ENCODE measurements at places on chromosomes 3 and 15. TPM values are rescaled to one million over a fixed set of nuclear protein-coding genes. Genes with fewer than 3 reads are reported as not detected.
A peak's percentile ranks its signal among the peaks of the same experiment; 100 is the strongest.

DNA sequence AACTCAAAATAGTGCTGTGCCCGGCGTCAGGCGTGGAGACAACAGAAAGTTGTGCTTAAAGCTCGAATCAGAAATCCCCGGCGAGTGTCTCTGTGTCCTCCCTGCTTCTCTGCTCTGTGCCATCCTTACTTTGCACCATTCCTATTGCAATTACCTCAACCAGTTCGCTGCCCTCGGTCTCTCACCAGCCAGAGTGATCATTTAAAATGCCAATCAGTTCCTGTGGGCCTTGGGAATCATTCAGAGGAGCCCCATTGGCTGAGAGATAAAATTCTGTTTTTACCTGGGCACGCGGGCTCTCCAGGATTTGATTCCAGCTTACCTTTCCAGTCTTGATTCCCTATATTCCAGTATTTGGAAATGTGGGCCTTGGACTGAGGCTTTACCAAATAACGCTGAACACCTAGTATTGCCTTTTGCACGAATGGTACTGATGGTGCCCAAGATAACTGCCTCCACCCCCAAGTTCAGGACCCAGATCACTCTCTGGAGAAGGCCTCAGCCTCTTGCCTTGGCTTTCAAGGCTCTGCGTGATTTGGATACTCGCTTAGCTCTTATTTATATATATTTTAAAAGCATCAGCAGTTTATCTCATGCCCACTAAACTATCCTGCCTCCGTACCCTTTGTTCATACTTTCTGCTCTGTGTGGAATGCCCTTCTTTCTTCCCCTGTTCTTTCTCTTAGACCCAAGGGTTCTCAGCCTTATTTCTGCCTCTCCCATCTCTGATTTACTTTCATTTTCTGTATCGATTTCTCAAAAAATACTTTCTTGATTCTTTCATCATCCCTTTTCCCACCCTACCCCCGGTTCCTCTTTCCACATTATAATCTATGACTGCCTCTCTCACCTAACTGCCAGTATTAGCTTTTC lies 863 bp downstream of the PSMA4 start:
- no peaks in the 10 kb centered on the region for H3K27me3 ChIP-seq
- peaks cover 23% of the 10 kb centered on the region for H3K36me3 ChIP-seq

DNA sequence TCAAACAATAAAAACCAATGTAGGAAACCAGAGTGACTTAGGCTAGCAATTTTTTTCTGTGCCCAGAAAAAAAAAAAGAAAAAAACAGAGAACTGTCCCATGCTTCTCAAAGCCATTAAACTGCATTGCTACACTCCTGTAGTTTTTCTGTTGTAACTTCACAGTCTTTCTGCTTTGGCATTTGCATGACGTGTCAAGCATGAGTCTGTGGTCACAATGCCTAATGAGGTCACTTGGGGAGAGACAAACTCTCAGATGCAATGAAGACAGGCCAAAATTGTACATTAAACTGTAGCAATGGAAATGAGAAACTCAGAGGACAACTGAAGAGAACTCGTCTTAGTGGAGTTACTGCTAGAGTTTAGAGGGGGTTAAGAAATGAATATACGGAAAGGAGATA lies 30.8 kb downstream of the CCDC80 start:
- no peak for DNase-seq
- peak overlapping the region; percentile 23 for H3K27ac ChIP-seq
- no peaks in the 10 kb centered on the region for H3K36me3 ChIP-seq
- peaks cover 2% of the 10 kb centered on the region for H3K4me1 ChIP-seq
- no peak overlapping the region for H3K4me3 ChIP-seq

Gene SI
- total RNA-seq, result not detected

GRCh38 chr3:5270666-5271371 lies 83.3 kb downstream of the EDEM1 start:
- no peak for DNase-seq
- H3K4me1 ChIP-seq, result no peaks in the 10 kb centered on the region
- no peak overlapping the region for H3K4me3 ChIP-seq
- no peaks in the 10 kb centered on the region for H3K36me3 ChIP-seq

Gene PIERCE2
- total RNA-seq, result not detected

Gene CEP19
- total RNA-seq, result 4.8 TPM

DNA sequence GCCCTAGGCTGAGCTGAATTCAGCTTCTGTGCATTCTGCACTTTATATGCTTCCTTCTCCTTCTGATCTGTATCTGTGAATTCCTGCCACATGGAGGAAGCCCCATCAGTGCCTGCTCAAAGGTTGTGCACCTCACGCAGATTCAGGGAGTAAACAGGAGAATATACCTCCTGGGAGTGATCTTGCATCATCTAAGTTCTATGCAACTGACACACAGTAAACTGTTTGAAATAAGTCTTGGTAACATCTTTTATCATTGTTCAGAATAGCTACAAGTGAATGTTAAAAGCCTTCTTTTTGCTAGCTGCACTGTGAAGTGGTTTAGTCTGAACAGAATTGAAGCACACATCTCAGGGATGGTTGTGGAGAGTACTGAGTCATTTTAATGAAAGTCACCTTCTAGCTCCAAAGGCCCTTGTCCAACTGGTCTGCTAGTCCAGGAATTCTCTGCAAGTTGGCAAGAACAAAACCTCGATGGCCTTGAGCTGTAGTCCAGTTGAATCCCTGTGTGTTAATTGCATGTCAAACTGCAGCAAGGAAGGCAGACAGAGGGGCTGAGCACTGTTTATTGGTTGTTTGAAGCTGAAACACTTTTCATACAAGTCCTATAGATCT lies 215.0 kb downstream of the WNT5A start:
- no peaks in the 10 kb centered on the region for H3K36me3 ChIP-seq
- no peak overlapping the region for H3K4me3 ChIP-seq
- H3K4me1 ChIP-seq, result no peaks in the 10 kb centered on the region
- no peak overlapping the region for H3K27ac ChIP-seq
- no peak for DNase-seq

Gene TEX55
- total RNA-seq, result not detected

GRCh38 chr15:91947293-91947679 lies 93.8 kb downstream of the SLCO3A1 start:
- DNase-seq, result no peak
- H3K4me1 ChIP-seq, result peaks cover 19% of the 10 kb centered on the region
- no peaks in the 10 kb centered on the region for H3K36me3 ChIP-seq
- peaks cover 5% of the 10 kb centered on the region for H3K27me3 ChIP-seq
- no peak overlapping the region for H3K4me3 ChIP-seq
- no peak overlapping the region for H3K27ac ChIP-seq

- no peak overlapping the region for H3K4me3 ChIP-seq
- no peaks in the 10 kb centered on the region for H3K36me3 ChIP-seq
- DNase-seq, result no peak
- peaks cover 10% of the 10 kb centered on the region for H3K27me3 ChIP-seq
These were observed 54.9 kb downstream of the THSD4 start for GRCh38 chr15:71170163-71170562.

DNA sequence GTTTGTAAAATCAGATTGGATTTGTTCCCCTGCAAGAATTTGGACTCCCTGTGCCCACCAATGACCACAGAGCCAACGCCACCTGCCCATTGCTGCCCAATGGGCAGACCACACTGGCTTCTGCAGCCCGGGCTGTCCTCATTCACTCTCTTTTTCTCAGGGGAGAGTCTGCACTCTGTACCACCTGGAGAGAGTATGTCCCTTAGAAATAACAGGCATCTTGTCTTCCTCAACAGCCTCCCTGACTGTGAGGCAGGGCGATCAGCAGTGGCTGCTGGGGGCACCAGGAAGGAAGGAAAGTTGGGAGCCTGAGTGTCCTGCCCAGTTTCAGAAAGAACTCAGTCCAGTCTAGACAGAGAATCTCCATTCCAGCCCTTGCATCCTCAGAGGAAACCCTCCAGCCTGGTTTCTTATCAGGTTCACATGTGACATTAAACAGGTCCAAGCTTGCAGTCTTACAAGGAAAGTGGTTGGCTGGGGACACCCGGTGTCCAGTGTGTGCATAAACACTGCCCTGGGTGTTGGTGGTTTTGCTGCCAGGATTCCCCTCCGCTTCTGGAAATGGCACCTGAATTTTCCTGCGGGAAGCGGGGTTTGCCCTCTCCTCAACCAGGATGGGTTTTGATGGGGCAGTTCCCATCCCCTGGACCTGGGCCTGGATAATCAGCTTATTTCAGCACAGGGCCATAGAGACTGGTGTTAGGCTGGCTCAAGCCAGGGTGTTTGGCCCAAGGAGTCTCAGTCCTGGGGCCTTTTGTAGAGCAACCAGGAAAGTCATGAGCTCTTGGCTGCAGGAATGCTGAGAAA lies 37.2 kb downstream of the SSUH2 start:
- no peak for DNase-seq
- peaks cover 2% of the 10 kb centered on the region for H3K27me3 ChIP-seq
- no peaks in the 10 kb centered on the region for H3K4me1 ChIP-seq
- H3K27ac ChIP-seq, result no peak overlapping the region

DNA sequence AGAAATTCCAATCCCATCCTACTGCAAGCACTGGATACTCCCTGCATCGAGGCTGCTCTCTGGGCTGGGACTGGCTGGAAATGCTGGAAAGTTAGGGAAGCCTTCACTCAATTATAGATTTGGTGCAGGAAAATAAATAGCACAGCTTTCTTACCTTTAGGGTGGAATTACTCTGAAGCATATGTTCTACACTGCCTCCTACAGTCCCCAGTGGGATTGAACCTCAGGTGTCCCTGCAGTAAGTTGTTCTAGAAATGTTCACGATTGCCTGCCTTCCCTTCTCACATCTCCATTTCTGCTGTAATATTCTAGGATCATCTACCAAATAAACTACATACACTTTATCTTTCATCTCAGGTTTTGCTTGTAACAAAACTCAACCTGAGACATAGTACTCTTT lies 536.7 kb upstream of the LMCD1 start:
- H3K27ac ChIP-seq, result no peak overlapping the region
- peaks cover 4% of the 10 kb centered on the region for H3K27me3 ChIP-seq
- H3K36me3 ChIP-seq, result no peaks in the 10 kb centered on the region
- no peak overlapping the region for H3K4me3 ChIP-seq
- no peak for DNase-seq

Gene C3orf85
- not detected for total RNA-seq

DNA sequence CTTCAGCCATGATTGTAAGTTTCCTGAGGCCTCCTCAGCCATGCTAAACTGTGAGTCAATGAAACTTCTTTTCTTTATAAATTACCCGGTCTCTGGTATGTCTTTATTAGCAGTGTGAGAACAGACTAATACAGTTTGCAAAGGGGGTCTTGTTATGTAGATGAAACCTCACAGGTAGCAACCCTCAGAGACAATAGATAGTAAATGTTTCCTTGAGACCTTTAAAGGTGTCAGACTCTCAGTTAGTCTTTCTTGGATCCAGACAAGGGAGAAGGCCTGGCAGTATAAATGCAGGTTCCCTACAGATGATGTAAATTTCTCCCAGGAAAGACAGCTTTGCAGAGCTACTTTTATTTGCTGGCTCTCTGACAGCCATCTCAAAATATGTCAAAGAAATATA lies 510.8 kb downstream of the AGBL1 start:
- no peaks in the 10 kb centered on the region for H3K4me1 ChIP-seq
- no peak overlapping the region for H3K27ac ChIP-seq
- no peaks in the 10 kb centered on the region for H3K27me3 ChIP-seq

Gene TMC3
- total RNA-seq, result not detected

DNA sequence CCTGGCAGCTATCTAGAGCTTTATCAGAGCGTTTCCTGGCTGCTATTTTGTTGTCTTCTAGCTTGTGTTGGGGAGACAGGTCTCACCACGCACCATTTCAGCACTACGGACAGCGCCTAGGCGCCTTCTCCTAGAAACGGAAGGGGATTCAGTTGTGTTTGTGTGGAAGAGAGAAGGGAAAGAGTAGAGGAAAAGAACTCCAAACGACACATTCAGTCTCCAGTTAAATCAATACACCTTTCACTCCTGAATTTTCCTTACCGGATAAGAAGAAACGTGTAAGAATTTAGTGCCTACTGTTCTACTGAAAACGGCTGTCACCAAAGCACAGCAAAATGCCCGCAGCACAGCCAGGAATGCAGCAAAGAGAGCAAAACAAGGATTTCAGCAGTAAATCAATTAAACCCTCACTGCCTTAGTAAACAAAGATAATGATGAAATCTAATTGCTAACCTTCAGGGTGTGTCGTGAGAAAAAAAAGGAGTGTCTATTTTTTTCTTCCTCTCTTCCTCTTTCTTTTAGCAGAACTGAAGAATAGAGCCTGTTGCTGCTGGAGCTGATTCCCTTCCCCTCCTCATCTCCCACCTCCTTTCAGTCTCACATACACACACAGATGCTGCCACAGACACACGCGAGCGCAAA lies 412 bp upstream of the CTXN2 start:
- H3K27ac ChIP-seq, result no peak overlapping the region
- no peak overlapping the region for H3K4me3 ChIP-seq
- H3K36me3 ChIP-seq, result no peaks in the 10 kb centered on the region

GRCh38 chr15:68608206-68608843 lies 29.5 kb downstream of the CORO2B start:
- no peak overlapping the region for H3K4me3 ChIP-seq
- H3K36me3 ChIP-seq, result no peaks in the 10 kb centered on the region
- H3K4me1 ChIP-seq, result no peaks in the 10 kb centered on the region
- no peak overlapping the region for H3K27ac ChIP-seq

Gene BFSP2
- not detected for total RNA-seq

Gene FRMD5
- not detected for total RNA-seq

DNA sequence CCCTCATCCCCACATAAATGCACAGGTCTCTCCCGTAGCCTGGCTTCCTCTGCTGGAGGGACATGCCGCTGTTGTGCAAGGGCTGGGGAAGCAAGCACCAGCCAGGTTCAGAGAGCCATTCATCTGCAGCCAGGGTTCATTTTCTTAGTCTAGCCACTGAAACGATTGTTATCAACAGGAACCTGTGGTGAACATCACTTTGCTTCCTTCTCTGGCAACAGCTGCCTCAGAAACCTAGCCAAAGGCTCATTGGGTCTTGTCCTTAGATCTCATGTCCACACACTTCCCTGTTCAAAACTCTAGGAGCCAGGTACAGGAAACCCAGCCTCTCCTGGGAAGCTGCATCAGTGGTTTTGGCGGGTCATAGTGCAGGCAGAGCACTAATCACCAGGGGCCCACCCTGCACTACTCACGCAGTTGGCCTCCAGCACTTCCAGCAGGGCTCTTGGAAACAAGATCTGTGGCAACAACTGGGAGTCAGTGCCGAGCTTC lies 47.0 kb downstream of the OXNAD1 start:
- peaks cover 82% of the 10 kb centered on the region for H3K4me1 ChIP-seq
- peaks cover 45% of the 10 kb centered on the region for H3K36me3 ChIP-seq
- peak; percentile 60 for DNase-seq
- peak overlapping the region; percentile 73 for H3K4me3 ChIP-seq
- H3K27ac ChIP-seq, result peak overlapping the region; percentile 86

Gene RAB27A
- total RNA-seq, result 80.1 TPM

Gene LMAN1L
- total RNA-seq, result 0.36 TPM

- no peak overlapping the region for H3K27ac ChIP-seq
- no peak overlapping the region for H3K4me3 ChIP-seq
- peaks cover 4% of the 10 kb centered on the region for H3K27me3 ChIP-seq
- no peak for DNase-seq
These were observed 159.7 kb downstream of the GOLIM4 start for GRCh38 chr3:167936019-167936418.
